Bladder microvascular endothelial cell (primary cell): ENCODE measurements at places on chromosomes 2 and 18. TPM values are rescaled to one million over a fixed set of nuclear protein-coding genes. Genes with fewer than 3 reads are reported as not detected.

Gene CNRIP1
- total RNA-seq, result 34.0 and 42.7 TPM in 2 replicates

Gene SH3RF3
- total RNA-seq, result 3.1 and 12.3 TPM in 2 replicates

Gene ZNF142
- total RNA-seq, result 4.0 and 10.2 TPM in 2 replicates

Gene HEATR5B
- total RNA-seq, result 18.6 and 37.9 TPM in 2 replicates

Gene OBSL1
- 13.9 and 33.5 TPM in 2 replicates for total RNA-seq

Gene BMP10
- total RNA-seq, result not detected in 2 replicates

Gene NYAP2
- not detected in 2 replicates for total RNA-seq

Gene VSNL1
- total RNA-seq, result not detected in 2 replicates

Gene PIEZO2
- total RNA-seq, result 0.49 and 270 TPM in 2 replicates

Gene FAM237A
- not detected in 2 replicates for total RNA-seq

Gene CRYGC
- not detected in 2 replicates for total RNA-seq

Gene CLEC4F
- total RNA-seq, result 0.13 and 0.16 TPM in 2 replicates

Gene POTEJ
- 0.16 and 0.63 TPM in 2 replicates for total RNA-seq

Gene SERPINE2
- total RNA-seq, result 7.4 and 17.6 TPM in 2 replicates

Gene GRHL1
- 0.16 and 1.3 TPM in 2 replicates for total RNA-seq

Gene INPP1
- total RNA-seq, result 18.6 and 19.6 TPM in 2 replicates

Gene LYPD1
- 0.65 and 3.1 TPM in 2 replicates for total RNA-seq

Gene TUBA3E
- not detected in 2 replicates for total RNA-seq

Gene TUBA4B
- not detected in 2 replicates for total RNA-seq

Gene FSHR
- total RNA-seq, result not detected in 2 replicates

Gene KIDINS220
- total RNA-seq, result 34.8 and 89.9 TPM in 2 replicates

Gene SLC30A3
- 0.81 and 34.7 TPM in 2 replicates for total RNA-seq

Gene LHCGR
- total RNA-seq, result not detected in 2 replicates

Gene PROKR1
- total RNA-seq, result not detected in 2 replicates

Gene CROCC2
- total RNA-seq, result not detected in 2 replicates

Gene DSC3
- total RNA-seq, result 0.16 and 0.44 TPM in 2 replicates

Gene AKAIN1
- total RNA-seq, result not detected in 2 replicates

Gene MAP4K3
- total RNA-seq, result 16.4 and 28.9 TPM in 2 replicates

Gene EML6
- 0.13 and 0.16 TPM in 2 replicates for total RNA-seq

Gene EMILIN1
- total RNA-seq, result 2.3 and 49.0 TPM in 2 replicates

Gene IL36G
- total RNA-seq, result not detected in 2 replicates

Gene WNT10A
- not detected in 2 replicates for total RNA-seq
